ENCODE measurements at places on chromosomes 6 and 20. TPM values are rescaled to one million over a fixed set of nuclear protein-coding genes. Genes with fewer than 3 reads are reported as not detected.

GRCh38 chr6:157097255-157097955 is 225.9 kb downstream of the TMEM242 start:
- DNase-seq: no peak

- no peak for DNase-seq
Measured at GRCh38 chr20:59664421-59664941, 60.1 kb downstream of the PHACTR3 start.

DNA sequence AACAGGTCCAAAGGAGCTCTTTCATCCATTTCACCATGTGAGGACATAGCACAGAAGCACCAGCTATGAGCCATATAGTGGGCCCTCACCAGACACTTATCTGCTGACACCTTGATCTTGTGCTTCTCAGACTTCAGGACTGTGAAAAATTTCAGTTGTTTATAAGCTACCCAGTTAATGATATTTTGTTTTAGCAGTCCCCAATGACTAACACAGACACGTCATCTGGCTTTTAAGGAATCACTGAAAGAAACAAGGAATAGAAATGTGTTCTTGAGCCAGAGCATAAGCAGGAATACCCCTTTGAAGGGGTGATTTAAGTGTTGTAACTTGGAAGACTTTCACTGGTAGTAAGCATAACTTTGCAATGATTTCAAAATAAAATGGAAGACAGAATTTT is 214.7 kb upstream of the PTCHD4 start:
- DNase-seq: no peak

The EPHA7 gene
- 0.14 TPM for total RNA-seq

- DNase-seq: no peak
Measured at GRCh38 chr20:58595167-58595566, 55.9 kb upstream of the STX16 start.

DNA sequence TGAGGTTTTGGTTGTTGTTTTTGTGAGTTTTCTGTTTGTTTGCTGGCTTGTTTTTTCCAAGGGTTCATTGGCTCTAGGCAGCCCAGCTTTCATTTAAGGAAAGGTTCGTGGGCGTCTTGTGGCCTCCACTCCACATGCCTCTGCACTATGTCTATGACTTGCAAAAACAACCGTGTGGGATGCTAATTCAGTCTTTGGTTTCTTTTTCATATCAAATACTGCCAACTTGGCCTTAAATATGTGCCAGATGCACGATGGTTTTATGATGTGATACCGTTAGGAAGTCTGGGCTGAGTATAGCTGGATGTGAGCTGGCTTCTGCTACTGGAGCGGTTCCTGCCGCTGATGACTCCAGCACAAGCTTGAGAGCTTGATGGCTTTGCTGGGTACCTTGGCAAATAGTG is 96.3 kb downstream of the BMP2 start:
- no peak for DNase-seq

The PSMG4 gene
- total RNA-seq: 16.9 TPM

- no peak for DNase-seq
Measured at GRCh38 chr6:145087034-145087433, 648.3 kb downstream of the EPM2A start.

The GPX5 gene
- total RNA-seq: not detected

Data from upper lobe of right lung (tissue), 1 donor.